Type B pancreatic cell (in vitro differentiated cells): ENCODE measurements at places on chromosomes 7 and 10. TPM values are rescaled to one million over a fixed set of nuclear protein-coding genes. Genes with fewer than 3 reads are reported as not detected.

DNA sequence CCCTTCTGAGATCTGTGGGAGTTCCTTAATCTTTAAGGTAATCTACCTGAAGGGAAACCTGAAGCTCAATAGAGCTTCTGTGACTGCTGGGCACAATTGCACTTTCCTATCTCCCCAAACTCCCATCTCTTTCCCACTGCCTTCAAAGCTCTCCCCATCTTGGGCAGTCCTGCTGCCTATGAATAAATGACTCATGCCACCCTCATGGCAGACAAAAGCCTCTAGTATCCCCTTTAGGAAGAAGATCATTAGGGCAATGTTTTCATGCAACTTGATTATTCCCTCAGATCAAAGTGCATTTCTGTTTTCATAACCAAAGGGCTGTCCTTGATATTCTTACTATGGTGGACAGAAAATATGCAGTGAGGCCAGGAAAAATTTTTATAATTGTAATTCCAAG, 704.9 kb upstream of the LRRN3 start:
- no peaks in the 10 kb centered on the region for H3K27me3 ChIP-seq
- DNase-seq = no peak
- no peak overlapping the region for H3K27ac ChIP-seq
- no peaks in the 10 kb centered on the region for H3K36me3 ChIP-seq

GRCh38 chr10:110207805-110208613, 604 bp downstream of the MXI1 start:
- peaks cover 40% of the 10 kb centered on the region for H3K4me1 ChIP-seq
- H3K27me3 ChIP-seq = peaks cover 10% of the 10 kb centered on the region
- H3K36me3 ChIP-seq = no peaks in the 10 kb centered on the region
- DNase-seq = no peak
- peak overlapping the region; percentile 95 for H3K27ac ChIP-seq

- H3K4me3 ChIP-seq = peak overlapping the region; percentile 34
- H3K27ac ChIP-seq = peak overlapping the region; percentile 38
- peaks cover 8% of the 10 kb centered on the region for H3K36me3 ChIP-seq
- no peaks in the 10 kb centered on the region for H3K27me3 ChIP-seq
- DNase-seq = no peak
- H3K4me1 ChIP-seq = peaks cover 71% of the 10 kb centered on the region
Measured at GRCh38 chr10:122154031-122154544, 117.0 kb upstream of the BTBD16 start.

DNA sequence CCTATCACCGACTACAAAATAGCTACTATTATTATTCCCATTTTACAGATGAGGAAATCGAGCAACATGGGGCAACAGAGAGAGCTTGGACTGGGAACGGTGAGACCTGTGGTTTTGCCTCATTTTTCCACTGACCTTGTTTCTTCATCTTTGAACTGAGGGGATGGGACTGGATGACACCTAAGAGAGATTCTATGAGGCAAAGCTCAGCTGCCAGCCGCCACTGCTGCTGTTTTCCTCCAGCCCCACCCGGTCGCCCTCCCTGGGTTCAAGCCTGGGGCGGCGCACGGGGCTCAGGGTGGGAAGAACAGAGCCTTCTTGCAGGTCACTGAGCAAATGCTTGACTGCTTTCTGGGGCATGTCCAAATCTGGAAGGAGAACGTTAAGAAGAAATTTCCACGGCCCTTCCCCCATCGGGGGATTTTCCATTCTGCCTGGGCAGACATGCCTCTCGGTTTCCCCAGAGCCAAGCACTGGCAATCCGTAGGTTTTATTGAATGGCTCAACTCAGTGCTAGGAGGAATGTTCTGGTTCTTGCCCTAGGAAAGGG, 12.3 kb downstream of the DDIT4 start:
- no peaks in the 10 kb centered on the region for H3K36me3 ChIP-seq
- peaks cover 11% of the 10 kb centered on the region for H3K4me1 ChIP-seq
- no peak overlapping the region for H3K4me3 ChIP-seq
- H3K27me3 ChIP-seq = no peaks in the 10 kb centered on the region

- H3K4me1 ChIP-seq = no peaks in the 10 kb centered on the region
- no peaks in the 10 kb centered on the region for H3K27me3 ChIP-seq
- H3K36me3 ChIP-seq = peaks cover 23% of the 10 kb centered on the region
- DNase-seq = no peak
Measured at GRCh38 chr10:110103921-110104461, 96.2 kb downstream of the ADD3 start.

The ENTPD1 gene
- 0.69 and 1.0 TPM in 2 replicates for total RNA-seq

- H3K36me3 ChIP-seq = no peaks in the 10 kb centered on the region
- H3K27me3 ChIP-seq = no peaks in the 10 kb centered on the region
- DNase-seq = no peak
- H3K4me3 ChIP-seq = no peak overlapping the region
- H3K4me1 ChIP-seq = peaks cover 16% of the 10 kb centered on the region
Measured at GRCh38 chr7:15335390-15335789, 226.4 kb downstream of the AGMO start.

- H3K36me3 ChIP-seq = no peaks in the 10 kb centered on the region
- peaks cover 20% of the 10 kb centered on the region for H3K27me3 ChIP-seq
- H3K4me1 ChIP-seq = peaks cover 36% of the 10 kb centered on the region
- no peak overlapping the region for H3K27ac ChIP-seq
- no peak overlapping the region for H3K4me3 ChIP-seq
Measured at GRCh38 chr10:69880301-69881081, 78.8 kb downstream of the COL13A1 start.

GRCh38 chr7:148253629-148254028, 336.9 kb upstream of the C7orf33 start:
- DNase-seq = no peak
- H3K4me1 ChIP-seq = no peaks in the 10 kb centered on the region
- no peaks in the 10 kb centered on the region for H3K36me3 ChIP-seq
- H3K27ac ChIP-seq = no peak overlapping the region

DNA sequence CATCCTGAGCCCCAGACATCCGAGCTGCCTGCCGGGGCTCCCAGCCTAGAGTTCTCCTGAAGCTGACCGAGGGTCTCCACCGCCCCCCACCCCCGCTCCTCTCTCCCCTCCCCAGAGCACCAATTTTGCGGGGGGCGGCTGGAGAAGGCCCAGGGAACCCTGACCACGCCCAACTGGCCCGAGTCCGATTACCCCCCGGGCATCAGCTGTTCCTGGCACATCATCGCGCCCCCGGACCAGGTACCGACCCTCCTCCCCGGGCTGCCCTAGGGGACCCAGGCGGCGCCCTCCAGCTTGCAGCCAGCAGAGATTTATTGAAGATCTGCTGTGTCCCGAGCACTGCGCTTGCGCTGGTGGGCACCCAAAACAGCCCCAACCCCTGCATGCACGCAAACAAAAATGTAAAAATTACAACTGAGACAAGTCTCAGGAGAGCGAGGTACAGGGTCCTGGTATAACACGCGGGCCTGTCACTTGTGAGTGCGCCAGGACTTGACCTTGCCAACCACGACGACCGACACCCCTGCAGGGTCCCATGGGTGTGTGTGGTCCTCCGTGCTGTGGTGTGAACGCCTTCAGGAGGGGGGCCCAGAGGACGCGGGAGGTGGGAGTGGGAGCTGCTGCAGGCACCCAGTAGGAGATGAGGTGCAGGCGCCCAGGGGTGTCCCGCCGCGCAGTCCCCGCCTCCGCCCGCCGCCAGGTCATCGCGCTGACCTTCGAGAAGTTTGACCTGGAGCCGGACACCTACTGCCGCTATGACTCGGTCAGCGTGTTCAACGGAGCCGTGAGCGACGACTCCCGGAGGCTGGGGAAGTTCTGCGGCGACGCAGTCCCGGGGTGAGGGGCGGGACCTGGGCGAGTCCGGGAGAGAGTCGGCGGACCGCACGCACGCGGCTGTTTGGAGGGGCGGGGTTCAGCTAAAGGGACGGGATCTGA, 3.1 kb downstream of the PCOLCE start:
- H3K4me1 ChIP-seq = peaks cover 17% of the 10 kb centered on the region
- no peak overlapping the region for H3K27ac ChIP-seq
- H3K36me3 ChIP-seq = no peaks in the 10 kb centered on the region
- peak overlapping the region; percentile 87 for H3K4me3 ChIP-seq
- no peaks in the 10 kb centered on the region for H3K27me3 ChIP-seq
- no peak for DNase-seq

DNA sequence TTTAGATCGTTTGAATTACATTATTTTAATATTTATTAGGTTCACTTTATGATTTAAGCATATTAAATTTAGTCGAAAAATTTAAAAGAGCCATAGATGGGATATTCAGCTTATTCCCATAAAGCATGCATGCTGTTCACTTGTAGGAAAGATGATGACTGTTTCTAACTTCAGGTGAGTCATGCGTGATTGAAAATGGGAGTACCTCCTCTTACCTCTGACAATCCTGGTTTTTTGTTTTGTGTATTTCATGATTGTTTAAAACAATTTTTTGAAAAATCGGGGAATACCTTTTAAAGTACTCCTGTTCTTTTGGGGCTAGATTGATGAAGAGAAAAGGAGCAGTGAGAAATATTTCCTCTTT, 1.4 kb downstream of the TNKS2 start:
- H3K4me3 ChIP-seq = peak overlapping the region; percentile 98
- DNase-seq = no peak
- H3K27me3 ChIP-seq = no peaks in the 10 kb centered on the region

The CRPPA gene
- 2.8 and 2.9 TPM in 2 replicates for total RNA-seq

- no peaks in the 10 kb centered on the region for H3K27me3 ChIP-seq
- no peaks in the 10 kb centered on the region for H3K4me1 ChIP-seq
- no peak overlapping the region for H3K27ac ChIP-seq
- peak; percentile 83 for DNase-seq
- no peaks in the 10 kb centered on the region for H3K36me3 ChIP-seq
Measured at GRCh38 chr10:96229568-96230030, 41.8 kb downstream of the BLNK start.

The SSBP1 gene
- total RNA-seq = 107 and 116 TPM in 2 replicates

The SLC18A3 gene
- 1.6 and 6.2 TPM in 2 replicates for total RNA-seq

DNA sequence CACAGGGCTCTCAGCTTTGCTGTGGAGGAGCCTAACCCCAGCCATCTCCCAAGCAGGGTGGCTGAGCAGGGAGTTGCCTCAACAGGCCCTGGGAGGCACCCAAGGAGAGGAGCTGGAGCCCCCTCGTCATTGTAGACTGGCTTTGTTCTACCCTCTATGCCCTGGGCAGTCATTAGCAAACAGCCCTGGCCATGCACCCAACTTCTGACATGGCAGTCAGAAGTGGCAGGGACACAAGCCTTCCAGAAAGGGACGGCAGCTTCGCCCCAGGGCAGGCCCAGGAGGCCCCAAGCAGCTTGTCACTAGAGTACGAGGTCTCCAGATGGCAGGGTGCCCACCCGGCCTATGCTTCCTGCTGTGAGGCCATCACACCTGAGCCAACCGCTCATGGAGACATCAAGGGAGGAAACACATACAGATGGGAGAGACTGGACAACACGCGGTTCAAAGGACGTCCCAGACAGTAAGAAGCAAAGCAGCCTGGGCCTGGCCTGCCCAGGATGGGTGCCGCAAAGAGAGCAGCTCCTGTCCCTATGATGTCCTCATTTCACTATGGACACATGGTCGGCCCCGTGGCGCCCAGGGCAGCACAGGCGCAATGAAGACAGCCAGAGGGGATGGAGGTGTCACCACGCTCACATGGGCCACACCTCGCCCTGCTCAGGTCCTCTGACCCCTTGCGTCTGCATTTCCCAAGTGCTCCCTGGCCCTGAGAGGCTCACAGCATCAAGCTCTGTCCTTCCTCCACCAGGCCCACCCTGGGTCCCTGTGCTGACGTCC, 190.9 kb upstream of the CXCL12 start:
- H3K4me3 ChIP-seq = no peak overlapping the region
- no peak for DNase-seq
- H3K36me3 ChIP-seq = no peaks in the 10 kb centered on the region

DNA sequence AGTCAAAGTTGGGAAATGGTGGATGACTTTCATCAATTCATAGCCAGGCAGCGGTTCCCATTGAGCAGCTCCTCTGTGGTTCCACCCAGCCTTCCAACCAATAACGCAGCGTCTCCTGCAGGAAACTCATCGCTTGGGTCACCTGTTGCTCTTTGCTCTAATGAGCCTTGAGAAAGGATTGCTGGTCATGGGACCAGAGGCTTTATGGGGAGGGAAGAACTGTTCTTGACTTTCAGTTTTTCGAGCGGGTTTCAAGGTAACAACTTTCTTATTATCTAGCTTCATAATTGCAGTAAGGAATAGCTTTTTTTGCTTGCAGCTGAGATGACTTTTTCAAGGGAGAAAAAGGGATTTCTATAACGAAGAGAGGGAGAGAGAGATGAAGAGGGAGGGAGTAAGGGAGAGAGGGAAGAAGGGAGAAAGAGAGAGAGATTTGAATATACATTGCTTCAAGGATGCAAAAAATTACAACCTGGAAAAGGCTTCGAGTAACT, 405 bp upstream of the ENTPD1 start:
- no peak for DNase-seq
- peaks cover 15% of the 10 kb centered on the region for H3K4me1 ChIP-seq
- H3K27me3 ChIP-seq = peaks cover 19% of the 10 kb centered on the region
- no peak overlapping the region for H3K27ac ChIP-seq

The COL28A1 gene
- total RNA-seq = 0.76 and 3.3 TPM in 2 replicates

The TBXAS1 gene
- 4.2 and 5.8 TPM in 2 replicates for total RNA-seq

The BCL7B gene
- 32.8 and 37.7 TPM in 2 replicates for total RNA-seq
